ENCODE measurements at places on chromosomes 13 and 19. TPM values are rescaled to one million over a fixed set of nuclear protein-coding genes. Genes with fewer than 3 reads are reported as not detected.

The CASP14 gene
- total RNA-seq = not detected

The BCAM gene
- not detected for total RNA-seq

- H3K27me3 ChIP-seq = no peaks in the 10 kb centered on the region
- DNase-seq = no peak
- no peaks in the 10 kb centered on the region for H3K4me1 ChIP-seq
- no peaks in the 10 kb centered on the region for H3K36me3 ChIP-seq
- H3K4me3 ChIP-seq = no peak overlapping the region
- no peak overlapping the region for H3K27ac ChIP-seq
Measured at GRCh38 chr13:75123428-75123827, 358.5 kb downstream of the TBC1D4 start.

GRCh38 chr19:40366697-40367561 lies 18.4 kb downstream of the PLD3 start:
- H3K36me3 ChIP-seq = no peaks in the 10 kb centered on the region
- no peak overlapping the region for H3K27ac ChIP-seq
- H3K27me3 ChIP-seq = no peaks in the 10 kb centered on the region
- no peak for DNase-seq
